Activated CD4-positive, alpha-beta T cell treated with anti-CD3 and anti-CD28 coated beads, Interleukin-2, amount 10 ng/mL, durations not matched to agents 24 days and 14 days (primary cell): ENCODE measurements at places on chromosomes 1 and 21. TPM values are rescaled to one million over a fixed set of nuclear protein-coding genes. Genes with fewer than 3 reads are reported as not detected.

Gene TSPEAR
- not detected in 2 replicates for total RNA-seq

GRCh38 chr1:114258633-114259032 is 105.0 kb upstream of the SYT6 start:
- no peak for DNase-seq

GRCh38 chr1:48005253-48006117 is 8.3 kb upstream of the TRABD2B start:
- DNase-seq, result no peak

Gene GPR25
- not detected in 2 replicates for total RNA-seq

DNA sequence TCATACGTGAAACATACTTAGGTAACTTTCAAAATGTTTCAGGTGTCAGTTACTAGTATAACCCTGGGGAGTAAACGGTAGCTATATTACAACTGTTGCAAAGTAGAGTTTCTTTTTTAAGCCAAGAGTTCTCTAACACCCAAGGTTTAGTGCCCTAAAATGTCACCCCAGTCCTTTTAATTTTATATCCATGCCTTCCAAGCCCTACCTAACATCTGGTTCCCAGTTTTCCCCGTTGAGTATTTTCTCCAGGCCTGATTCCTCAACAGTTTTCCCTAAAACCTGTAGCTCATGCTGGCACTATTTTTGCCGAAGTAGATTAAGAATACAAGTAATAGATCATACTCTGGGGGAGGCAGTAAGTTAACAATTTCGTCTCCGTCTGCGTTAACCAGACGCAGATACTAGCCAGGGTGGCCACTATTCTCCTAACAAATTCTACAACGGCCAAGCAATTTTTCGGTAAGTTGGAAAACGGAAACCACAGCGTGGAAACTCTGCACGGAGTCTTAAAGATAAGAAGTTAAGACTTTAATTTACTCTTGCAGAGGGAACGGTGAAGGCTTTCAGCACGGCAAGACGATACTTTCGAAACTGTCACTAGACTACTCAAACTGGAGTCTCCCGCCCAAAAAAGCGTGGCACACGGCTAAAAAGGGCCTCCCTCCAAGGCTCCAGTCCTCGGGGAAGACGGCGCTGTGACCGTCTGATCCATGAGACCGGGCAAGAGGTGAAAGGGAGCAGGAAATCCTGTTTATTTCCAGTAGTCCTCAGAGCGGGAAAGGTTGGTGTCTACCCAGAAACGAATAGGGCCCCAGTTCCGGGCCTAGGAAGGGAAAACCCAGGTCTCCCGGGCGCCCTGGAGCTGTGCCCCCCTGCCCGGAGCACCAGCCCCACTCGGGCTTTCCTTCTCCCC is 945 bp downstream of the SRSF4 start:
- DNase-seq, result no peak

DNA sequence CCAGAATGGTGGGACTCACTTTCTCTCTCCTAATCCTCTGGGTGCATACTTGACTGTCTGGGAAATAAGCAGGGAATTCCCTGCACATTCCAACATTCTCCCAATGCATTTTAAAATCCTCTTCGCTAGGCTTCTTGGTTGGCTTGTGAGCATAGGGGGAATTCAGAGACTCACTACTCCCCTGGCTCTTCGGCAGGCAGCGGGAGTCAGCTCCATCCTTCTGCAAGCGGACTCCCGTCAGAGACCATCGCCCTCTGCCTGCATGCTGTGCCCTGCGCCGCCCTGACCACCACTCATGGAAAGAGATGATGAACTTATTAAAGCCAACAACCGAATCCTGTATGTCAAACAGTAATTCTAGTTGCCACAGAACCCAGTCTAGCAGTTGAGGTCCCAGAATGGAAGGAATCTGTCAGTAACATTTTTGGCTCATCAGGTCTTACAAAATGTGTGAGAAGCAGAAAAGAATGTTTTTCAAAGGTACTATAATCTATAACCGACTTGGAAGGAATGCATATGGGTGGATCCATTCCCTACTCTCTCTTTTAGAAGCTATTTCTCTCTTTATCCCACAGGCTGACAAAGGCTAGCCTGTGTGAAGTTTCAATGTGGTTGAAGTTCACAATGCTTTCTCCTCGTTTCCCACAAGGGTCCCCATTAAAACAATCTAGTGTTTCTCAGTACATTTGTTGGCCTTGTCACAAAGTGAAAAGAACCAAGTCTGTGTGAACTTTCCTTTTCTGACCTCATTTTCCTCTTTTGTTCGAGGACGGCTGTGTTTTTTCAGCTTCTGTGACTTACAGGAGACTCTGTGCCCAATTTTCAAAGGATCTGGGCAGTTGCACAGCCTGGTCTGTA is 119.1 kb upstream of the ADAR start:
- DNase-seq, result no peak
